ENCODE measurements at places on chromosomes 16 and 17.

GRCh38 chr17:31422443-31422842 is 31.0 kb downstream of the RAB11FIP4 start:
- DNase-seq = no peak

DNA sequence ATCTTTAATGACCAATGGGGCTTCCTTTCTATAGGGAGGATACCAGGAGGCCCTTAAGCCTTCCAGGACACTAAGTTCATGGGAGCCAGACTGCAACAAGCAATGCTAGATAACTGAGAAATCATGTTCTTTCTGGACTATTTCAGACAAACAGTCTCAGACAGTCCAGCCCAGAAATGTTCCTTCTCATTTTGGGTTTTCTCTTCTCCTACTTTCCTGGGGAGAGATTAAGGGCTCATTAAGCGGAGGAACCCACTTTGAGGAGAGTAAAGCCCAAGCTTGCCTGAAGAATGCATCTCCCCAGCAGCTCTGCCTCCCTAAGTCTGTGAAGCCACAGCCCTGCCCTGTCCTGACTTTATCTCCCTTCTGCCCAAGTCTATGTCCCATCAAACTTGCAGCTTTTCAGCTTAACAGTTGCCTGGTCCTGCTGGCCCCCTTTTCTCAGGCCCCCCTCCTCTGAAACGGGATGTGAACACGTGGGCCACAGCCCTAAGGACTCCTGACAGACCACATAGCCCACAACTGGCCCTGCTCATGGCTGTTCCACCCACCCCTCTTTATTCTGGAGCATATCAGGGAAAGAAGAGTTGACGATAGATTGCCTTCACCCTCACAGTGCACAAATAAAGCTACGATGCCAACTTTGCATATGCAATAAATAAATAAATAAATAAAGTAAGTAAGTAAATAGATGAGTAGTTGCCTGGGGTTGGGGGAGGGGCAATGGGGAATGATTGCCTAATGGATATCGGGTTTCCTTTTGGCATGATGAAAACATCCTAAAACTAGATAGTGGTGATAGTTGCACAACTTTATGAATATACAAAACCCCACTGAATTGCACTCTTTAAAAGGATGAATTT is 111.0 kb downstream of the N4BP1 start:
- no peak for DNase-seq

GRCh38 chr16:57609541-57610401 is 18.7 kb upstream of the ADGRG1 start:
- peak; percentile 50 for DNase-seq

- no peak for DNase-seq
Observed at GRCh38 chr16:47467501-47467900, 6.4 kb downstream of the PHKB start.

GRCh38 chr16:57388359-57389086 is 16.0 kb upstream of the CCL17 start:
- no peak for DNase-seq

DNA sequence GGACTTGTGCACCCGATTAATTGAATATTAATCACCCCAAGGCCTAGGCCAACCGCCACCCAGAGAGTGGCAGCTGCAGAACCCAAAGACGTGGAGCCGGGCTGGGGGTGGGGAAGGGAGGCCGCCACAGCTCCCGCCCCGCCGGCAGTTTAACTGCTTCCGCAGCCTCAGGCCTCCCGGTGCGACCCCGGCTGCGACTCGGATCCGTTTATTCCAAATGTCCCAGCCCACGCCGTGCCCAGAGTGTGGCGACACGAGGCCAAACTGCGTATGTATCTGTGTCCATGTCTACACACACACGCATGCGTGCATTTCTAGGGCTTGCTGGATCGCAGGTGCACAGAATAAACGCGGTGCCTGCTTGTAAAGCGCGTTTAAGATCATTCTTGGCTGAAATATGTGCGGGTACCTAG is 802 bp upstream of the TOB1 start:
- DNase-seq = peak; percentile 67

GRCh38 chr17:80861892-80862291 is 129.7 kb upstream of the CHMP6 start:
- no peak for DNase-seq

DNA sequence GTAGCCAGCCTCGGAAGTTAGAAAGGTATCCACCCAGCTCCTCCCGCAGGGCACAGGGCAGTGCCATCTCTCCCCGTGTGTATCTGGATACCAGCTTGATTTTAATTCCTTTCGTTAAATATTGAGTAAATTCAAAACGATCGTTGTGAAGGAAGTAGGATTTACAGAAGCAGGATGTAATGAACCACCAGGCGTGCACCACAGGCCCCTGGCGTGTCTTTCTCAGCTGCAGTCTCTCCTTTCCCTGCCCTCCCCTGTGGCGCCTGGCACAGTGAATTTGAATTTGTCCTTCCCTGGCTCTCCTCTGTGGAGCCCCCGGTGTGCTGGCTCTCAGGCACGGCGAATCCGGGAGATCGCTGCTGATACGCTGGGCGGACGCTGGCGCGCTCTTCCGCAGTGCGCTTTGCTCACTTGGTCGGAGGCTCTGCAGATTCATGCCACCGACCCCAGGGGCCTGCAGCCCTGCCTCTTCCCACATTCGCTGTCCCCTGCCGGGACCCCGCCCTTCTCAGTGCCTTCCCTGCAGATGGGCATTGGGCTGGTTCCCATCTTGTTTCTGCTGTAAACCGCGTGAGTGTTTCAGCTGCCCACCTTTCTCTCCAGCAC is 164.6 kb downstream of the RPTOR start:
- no peak for DNase-seq

DNA sequence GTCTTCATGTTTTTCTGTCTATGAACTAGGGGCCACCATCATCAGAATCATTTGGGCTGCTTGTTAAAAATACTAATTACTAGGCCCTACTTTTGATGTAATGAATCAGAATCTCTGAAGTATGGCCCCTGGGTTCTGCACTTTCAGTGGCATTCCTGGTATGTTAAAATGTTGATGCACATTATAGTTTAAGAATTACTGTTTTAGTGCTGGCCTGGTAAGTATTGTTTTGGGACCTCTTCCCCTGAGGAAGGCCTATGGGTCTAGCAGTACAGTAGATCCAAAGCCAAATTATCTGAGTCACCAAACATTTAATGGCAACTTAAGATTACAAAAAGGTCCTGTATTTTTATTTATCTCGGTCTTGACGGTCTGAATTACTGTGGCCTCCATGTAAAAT is 58.8 kb downstream of the AP2B1 start:
- no peak for DNase-seq
